AML-193 (cell line): ENCODE measurements at places on chromosomes 3 and 15.

GRCh38 chr3:193498215-193498614, 56.5 kb downstream of the ATP13A4 start:
- DNase-seq, result no peak

- peak; percentile 56 for DNase-seq
Observed at GRCh38 chr3:5298453-5298852, 110.9 kb downstream of the EDEM1 start.

DNA sequence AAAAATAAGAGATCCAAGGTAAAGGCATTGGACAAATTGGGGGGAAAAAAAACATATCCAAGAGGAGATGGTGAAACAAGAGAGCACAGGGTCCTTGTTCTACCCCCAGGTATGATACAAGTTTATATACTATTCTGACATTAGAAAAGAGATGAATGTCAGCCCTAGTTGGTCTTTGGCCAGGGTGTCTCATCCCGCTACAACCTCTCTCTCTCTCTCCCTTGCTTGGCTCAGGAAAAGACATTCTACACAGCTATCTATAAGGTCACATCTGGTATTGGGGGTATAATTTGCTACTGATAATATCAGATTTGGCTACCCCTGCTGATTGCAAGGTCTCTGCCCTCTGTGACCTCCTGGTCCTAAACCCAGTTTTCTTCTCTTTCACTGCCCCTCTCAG, 117.2 kb downstream of the GOLIM4 start:
- DNase-seq, result no peak

- no peak for DNase-seq
Observed at GRCh38 chr3:169082076-169082475, 581.4 kb downstream of the MECOM start.

DNA sequence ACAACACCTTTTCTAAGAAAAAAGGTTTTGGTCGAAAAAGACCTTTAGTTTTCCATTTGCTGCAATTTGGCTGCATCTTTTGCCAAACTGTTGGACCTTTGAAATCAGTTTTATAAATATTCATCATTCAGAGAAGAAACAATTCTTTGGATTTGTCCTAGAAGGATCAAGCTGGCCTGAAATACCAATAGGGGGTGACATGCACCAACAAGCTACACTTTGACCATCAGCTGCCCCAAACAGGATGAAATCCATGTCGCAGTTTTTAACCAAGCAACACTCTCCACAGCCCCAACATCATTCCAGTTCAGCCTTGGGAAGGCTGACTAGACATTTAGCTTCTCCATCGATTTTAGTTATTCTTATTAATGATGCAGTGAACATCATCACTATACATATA, 9.8 kb downstream of the RPL15 start:
- no peak for DNase-seq

GRCh38 chr15:40845036-40845435, 1.2 kb downstream of the SPINT1 start:
- peak; percentile 50 for DNase-seq

GRCh38 chr3:185956244-185956643, 18.4 kb upstream of the TRA2B start:
- DNase-seq, result no peak

DNA sequence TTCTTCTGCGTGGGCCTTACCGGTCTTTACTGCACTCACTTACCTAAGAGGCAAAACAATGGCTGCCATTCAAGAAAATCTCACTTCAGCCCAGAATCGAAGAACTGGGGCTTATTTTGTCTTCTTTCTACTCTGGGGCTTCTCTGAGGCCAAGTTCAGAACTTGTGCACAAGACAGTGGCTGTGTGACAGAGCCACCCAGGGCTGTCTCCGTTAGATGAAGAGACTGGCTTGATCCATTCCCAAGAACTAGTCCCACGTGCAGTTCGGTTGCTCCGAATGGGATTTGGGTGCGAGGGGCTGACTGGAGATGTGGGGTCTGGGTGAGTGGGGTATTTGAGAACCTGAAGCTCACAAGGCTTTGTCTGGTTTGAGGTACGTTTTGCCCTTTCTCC, 795 bp upstream of the TCF12 start:
- DNase-seq, result no peak

DNA sequence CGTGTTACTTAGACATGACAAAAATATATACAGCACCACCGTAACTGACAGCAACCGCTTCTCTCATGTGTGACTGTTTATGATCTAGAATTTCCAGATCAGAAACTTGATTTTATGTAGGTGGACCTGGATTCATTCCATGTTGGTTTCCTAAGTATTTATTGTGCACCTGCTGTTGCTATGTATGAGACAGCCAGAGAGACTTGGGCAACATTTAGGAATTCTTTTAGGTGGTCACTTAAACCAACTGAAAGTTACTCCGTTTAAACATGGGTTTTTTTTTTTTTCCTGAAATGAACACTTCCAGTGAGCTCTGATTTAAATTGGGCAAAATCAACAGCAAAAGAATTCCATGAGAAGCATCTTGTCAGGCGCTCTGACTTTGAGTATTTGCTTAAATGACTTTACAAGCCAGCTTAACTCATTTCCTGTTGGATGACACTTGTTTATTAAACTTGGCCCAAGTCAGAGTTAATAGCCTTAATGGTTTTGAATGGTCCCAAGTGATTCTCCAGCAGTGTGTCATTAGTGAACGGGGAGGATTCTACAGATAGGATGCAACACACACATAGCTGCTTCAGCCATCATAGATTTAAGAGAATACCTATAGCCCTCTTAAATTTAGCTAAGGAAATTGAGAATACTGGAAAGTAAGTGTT, 31.8 kb downstream of the MITF start:
- no peak for DNase-seq

DNA sequence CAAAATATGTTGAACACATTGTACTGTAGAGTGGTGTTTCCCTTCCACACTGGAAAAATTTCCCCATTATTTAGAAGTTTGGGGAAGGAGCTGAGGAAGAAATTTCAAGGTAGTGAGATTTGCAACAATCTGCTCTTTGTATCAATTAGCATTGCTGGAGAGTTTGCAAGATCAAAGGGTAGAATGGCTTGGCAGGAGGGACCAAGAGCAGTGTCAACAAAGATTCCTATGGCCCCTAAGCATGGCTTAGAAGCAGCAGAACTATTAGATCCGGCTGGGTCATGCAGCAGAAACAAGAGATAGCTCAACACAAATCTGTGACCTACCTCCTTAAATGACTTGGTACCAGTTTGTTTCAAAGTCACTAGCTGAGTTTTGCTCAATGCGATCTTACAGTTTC, 175.0 kb downstream of the C3orf38 start:
- DNase-seq, result no peak

DNA sequence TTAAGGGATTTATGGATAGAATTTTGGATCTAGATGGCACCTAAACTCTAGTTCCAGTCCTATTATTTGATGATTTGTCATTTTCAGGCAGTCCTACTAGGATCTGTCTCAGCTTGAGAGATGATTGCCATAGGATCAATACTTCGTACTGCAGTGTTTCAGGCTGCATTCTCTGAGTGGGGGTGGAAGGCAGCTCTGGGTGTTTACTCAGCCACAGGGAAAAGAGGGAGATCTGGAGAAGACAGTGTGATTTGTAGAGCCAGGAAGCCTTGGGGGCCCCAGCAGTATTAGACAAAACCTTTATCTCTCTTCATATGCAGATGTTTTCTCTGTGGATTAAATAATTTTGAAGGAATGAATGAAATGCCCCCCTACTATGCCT, 188.4 kb upstream of the SYNPR start:
- no peak for DNase-seq

- no peak for DNase-seq
Observed at GRCh38 chr3:150348500-150348899, 59.6 kb upstream of the TSC22D2 start.

- no peak for DNase-seq
Observed at GRCh38 chr3:12465836-12466225, 18.4 kb upstream of the TSEN2 start.

GRCh38 chr3:179651687-179652446, 973 bp upstream of the USP13 start:
- no peak for DNase-seq

DNA sequence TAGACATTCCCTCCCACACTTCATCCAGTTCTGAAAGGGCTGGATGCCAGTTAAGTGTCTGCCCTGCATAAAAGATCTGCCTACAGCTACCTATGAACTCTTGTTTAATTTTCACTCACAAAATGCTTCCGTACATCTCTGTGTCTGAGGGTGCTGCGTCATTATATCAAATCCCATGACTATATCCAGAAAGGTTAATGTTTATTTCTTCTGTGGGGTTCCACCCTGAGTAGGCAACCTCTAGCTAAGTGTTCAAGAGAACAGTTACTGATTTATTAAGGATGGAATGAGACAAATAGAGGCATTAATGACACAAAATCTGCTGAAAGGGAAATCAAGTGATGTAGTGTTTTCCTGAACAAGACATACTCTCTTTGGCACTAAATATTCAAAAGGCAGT, 220.2 kb downstream of the MTHFS start:
- no peak for DNase-seq

DNA sequence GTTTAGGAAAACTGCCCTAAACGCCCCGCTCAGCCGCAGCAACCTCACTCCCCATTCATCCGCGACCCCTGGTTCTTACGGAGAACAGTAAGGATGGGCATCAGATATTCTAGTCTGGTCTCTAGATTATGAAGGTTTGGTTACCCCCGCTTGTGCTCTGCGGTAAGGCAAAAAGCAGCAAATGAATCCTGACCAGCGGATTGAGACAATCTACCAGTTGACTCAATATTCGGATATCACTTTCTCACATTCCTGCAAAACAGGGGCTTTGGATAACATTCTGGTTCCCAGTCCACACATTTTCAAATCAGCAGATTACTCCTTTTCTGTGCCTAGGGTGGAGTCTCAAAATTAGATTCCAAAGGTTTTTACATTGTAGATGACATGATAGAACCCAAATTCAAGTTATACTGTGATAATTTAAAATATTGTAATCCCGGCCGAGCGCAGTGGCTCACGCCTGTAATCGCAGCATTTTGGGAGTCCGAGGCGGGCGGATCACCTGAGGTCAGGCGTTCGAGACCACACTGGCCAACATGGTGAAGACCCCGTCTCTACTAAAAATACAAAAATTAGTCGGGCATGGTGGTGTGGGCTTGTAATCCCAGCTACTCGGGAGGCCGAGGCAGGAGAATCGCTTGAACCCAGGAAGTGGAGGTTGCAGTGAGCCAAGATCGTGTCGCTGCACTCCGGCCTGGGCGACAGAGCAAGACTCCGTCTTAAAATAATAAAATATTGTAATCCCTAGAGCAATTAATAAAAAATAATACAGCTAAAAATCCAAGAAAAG, 1.1 kb upstream of the CYFIP1 start:
- DNase-seq, result no peak

DNA sequence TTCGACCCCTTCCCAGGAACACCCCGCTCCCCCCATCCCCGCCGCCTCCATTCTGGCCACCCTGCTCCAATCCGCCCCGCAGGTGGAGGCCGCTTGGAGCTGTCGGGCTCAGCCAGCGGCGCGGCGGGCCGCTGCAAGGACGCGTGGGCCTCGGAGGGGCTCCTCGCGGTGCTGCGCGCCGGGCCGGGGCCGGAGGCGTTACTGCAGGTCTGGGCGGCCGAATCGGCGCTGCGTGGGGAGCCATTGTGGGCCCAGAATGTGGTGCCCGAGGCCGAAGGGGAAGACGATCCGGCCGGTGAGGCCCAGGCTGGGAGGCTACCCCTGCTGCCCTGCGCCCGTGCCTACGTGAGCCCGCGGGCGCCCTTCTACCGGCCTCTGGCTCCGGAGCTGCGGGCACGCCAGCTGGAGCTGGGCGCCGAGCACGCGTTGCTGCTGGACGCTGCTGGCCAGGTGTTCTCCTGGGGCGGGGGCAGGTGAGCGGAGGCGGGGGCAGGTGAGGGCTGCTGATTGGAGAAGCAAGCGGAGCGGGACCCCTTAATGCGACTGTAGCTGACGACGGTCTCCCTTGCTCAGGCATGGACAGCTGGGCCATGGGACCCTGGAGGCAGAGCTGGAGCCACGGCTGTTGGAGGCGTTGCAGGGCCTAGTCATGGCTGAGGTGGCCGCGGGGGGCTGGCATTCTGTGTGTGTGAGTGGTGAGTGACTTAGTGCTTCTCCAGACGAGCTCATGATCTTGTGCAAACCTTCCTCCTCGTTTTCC, 2.5 kb downstream of the RCCD1 start:
- DNase-seq, result no peak

GRCh38 chr3:89946884-89947283, 839.5 kb downstream of the EPHA3 start:
- no peak for DNase-seq

- DNase-seq, result no peak
Observed at GRCh38 chr3:74614107-74614967, at the start of gene CNTN3. TSS of gene CNTN3 (minus strand) at chr3:74614659. CDS start at chr3:74521112, 93,547 bp downstream.

GRCh38 chr3:32373276-32373675, 18.4 kb upstream of the CMTM7 start:
- DNase-seq, result no peak

GRCh38 chr3:71513515-71513914, 70.0 kb downstream of the FOXP1 start:
- no peak for DNase-seq

DNA sequence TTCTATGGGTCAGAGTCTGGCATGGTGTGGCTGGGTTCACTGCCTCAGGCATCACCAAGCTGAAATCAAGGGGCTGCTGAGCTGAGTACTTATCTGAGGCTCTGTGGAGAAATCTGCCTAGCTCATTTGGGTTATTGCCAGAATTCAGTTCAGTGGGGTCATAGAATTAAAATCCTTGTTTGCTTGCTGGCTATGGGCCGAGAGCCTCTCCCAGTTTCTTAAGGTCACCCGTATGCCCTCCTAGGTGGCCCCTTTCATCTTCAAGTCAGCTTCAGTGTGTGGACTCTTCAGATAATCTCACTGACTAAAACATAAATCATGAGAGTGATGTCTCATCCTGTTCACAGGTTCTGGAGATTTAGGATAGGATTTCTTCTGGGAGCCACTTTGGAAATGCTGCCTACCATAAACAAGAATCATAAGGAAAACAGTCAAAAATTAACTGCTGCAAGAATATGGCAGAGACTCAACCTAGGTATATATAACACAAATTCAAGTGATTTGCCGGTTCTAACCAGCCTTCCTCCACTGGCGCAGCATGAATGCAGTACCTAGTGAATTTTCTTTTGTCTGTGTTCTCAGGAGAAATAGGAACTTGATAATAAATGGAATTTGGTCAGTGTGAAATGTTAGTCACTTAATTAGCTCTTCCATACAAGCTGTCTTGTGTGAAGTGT, 5.3 kb downstream of the CP start:
- no peak for DNase-seq

DNA sequence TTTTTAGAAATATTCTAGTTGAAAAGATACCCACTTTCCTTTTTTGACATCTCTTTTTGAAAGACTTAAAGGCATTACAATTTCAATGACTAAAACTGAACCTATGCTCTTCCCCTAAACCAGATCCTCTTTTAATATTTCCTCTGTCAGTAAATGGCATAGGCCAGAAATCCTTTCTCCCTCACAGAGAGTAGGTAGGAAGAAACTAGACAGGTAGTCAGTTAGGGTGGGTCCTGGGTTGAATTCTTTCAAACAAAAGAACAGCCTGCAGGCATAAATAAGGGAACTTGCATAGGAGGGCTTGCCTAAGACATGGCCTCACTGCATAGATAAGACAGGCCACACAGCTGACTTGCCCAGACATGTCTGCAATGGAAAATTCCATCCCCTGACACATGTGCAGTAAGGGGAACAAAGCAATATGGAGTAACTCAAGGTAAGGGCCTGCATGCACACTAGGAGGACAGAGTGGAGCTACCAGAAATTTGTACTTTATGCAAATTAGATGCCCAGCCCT, 23.1 kb downstream of the PLSCR5 start:
- DNase-seq, result peak; percentile 34
